ENCODE measurements at places on chromosomes 13 and 19.
A peak's percentile ranks its signal among the peaks of the same experiment; 100 is the strongest.

DNA sequence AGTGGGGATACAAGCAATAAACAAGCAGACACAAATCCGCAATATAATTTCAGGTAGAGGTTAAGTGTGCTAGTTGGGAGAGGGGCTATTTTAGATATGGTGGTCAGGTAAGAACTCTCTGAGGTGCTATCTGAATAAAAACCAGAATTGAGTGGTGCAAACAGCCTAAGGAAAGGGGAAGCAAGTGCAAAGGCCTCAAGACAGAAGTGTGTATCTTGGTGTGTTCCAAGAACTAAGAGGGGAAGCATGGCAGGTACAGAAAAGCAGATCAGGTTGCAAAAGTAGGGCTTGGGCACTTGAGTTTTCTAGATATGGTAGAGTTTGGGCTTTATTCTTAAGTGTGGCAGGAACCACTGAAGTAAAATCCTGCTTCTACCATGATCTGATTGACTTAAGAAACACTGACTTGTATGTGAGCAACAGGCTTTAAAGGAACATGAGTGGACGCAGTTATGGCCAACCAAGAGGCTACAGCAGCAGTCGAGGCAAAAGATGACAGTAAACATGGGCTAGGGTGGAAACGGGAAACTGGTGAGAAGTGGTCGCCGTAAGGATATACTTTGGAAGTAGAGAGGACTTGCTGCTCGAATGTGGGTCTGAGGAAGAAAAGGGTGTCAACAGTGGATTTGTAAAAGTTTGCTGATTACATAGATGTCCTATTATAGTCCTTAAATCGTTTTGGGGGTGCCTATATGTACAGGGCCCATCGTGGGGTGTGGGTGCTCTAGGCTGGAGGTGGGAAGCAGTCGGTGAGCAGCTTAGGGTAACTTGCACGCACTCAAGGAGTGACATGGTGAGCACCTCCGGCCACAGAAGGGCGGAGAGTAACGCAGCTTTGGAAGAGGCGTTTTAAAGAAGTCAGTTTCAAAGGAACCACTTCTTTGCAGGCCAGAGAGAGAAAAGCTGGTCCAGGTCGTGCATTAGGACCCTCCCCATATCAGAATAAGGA is 677 bp downstream of the TGDS start:
- DNase-seq = no peak

GRCh38 chr13:21696865-21697448 is 26.1 kb downstream of the FGF9 start:
- no peak for DNase-seq

DNA sequence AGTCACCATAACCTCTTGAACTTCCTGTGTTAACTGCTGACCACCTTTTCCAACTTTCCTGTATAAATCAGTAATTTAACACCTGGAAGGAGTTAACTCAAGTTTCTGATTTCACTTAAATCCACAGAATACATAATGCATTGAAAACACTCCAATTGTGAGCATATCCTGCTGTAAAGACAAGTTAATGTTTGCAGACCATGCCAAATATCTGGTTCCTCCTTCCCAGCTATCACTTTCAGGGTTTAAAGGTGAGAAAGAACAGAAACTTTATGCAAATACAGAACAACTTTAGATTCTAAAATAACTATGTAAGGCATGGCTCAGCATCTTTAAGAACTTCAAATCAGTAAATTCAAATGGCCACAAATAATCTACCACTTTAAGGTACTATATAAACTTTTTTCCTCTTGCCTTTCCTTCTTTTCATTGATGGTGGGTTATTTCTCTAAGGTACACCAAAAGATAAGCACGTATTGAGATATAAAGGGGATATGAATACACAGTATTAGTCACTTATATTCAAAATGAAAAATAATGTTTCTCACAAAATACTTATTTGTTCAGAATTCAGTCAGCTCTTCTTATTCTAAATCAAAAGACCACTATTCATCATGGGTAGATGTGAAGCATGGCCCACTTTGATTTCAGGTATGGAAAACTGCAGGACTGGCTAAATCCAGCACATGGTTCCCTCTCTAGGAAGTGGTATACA is 6.6 kb upstream of the TPTE2 start:
- DNase-seq = no peak

GRCh38 chr19:12953799-12954611 is 3.0 kb downstream of the GADD45GIP1 start:
- no peak for DNase-seq

DNA sequence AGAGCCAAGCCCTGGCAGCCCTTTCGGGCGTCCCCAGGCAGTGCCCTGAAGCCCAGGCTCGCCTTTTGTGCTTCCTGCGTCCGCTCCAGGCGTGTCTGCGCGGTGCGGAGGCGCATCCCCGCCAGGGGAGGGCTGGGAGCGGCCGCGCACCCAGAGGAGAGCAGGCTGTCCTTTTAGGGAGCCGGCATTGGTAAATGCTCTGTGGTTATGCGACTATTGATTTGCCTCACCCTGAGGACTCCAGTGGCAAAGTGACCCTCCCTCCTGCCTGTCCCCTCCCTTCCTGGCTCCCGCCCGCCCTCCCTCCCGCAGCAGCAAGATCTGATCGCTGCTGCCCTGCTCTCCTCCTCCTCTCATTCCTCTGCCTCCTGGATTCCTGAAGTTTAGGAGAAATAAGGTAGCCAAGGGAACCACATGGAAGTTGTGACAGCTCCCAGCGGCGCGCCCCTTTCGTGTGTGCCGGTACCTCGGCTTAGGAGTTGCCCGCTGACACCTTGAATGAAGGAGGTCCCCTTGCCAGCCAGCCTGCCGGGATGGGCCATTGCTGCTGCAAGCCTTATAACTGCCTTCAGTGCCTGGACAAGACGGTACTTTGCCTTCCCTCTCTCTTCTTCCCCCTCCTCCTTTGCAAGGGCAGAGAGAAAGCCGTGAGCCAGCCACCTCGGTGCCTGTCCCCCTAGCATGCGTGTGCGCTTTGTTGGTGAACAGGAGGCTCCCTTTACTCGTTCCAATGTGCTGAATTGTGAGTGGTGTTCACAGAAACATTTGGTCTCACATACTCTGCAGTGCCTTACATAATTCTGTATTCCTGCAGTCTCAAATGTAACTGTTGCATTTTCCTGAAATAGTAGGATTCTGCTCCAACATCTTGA is 166.9 kb downstream of the SLC7A1 start:
- DNase-seq = peak; percentile 63

- DNase-seq = no peak
These were observed 11.6 kb downstream of the NOVA2 start for GRCh38 chr19:45962021-45962420.

GRCh38 chr13:43387880-43388279 is 364.5 kb downstream of the DNAJC15 start:
- DNase-seq = no peak

DNA sequence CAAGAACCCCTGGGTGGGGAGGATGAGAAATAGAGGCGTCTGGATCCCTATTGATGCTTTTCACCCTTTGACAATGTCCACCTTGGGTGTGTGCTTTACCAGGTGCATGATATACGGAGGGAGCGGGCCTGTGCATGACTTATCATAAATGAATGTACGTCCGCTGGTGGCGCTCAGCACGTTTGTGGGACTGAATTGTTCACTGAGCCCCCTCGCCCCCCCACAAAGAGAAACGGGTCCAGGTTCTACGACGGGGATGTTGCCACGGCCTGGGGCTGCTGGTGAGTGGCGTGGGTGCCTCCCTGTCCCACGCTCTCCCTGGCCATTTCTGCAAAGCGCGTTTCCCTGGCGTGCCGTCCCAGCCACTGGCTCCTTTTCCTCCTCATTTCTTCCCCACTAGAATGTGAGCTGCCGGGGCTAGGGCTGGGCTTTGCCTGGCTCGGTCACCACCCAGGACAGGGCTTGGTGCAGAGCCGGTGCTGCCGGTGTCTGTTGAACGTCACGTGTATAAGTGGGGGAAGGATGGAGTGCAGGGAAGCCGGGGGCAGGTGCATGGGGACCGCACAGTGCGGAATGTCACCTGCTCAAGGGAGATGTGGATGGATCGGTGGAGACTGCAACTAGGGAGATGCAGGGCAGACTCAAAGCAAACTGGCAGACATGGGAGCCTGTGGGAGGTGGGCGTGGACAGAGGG is 21.6 kb downstream of the LRRC4B start:
- DNase-seq = no peak

DNA sequence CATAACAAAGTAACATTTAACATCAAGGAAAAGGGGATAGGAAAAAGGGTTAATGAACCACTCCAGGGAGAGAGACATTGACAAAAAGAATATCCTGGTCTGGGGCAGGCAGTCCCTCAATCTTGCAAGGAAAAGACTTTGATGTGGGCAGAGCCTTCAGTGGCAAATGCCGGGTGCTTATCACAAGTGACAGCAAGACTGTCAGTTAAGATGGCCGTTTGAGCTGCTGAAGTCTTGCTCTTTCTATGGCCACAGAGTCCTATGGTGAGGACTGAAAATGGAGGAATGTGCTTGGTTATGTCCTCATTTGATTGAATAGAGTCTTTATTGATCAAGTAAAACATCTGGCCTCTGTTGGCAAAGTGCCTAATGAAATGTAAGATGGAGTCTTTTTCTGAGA is 112.1 kb downstream of the B3GLCT start:
- no peak for DNase-seq

DNA sequence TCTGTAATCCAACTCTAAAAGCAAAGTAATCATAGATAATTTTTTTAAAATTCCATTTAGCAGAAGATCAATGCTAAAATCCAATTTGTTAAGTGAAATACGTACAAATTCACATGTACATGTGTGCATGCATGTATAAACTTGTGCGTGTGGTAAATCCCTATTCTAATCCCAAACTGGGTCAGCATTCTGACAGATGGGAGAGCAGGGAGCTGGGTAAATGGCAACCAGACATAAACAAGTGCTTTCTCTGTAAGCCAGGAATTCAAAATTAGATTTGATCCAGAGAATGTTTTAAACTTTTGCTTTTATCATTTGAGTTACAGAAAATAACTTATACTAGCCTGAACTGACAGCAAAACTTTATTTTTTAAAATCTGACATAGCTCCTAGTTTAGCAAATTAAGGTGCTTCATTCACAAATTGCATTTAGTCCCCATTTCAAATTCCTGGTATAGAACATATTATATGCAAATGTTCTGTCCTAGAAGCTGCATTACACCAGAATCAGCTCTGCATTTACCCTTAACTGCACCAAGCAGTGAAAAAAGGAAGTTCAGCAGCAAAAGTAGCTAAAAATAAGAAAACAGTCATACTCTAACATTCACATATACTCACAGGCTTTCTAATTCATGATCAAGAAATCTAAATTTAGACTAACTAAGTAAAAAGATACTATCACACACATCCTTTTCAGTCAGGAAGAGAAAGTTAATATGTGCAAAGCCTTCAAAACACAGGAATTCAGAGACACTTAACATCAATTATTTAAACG is 32.6 kb downstream of the UBL3 start:
- no peak for DNase-seq

GRCh38 chr13:43698758-43699157 is 88.0 kb downstream of the ENOX1 start:
- DNase-seq = no peak

GRCh38 chr13:43785650-43786471 is 911 bp downstream of the ENOX1 start:
- peak; percentile 81 for DNase-seq

DNA sequence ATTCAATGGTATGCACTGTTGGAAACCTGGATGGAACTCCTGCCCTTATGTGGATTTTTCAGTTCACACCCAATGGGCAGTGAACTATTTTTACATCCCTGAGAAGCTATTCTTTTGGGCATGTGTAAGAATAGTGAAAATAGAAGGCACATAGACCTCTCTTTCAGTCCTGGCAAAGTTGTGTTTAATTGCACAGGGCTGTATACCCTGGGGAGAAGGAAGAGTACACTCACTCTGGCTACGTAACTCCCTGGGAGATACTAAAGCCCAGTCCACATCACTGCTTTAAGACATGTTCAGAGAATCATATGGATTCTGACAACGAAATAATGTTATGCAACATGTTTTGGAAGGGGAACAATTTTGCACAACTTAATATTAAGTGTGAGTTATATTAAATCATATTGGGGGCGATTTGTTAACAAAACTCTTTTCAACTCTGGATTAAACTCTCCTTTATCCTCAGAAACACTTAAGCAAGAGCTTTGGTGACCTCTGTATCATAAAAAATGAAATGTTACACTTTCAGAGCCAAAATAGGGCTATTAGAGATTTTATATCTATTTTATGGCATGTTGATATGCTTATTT is 166.1 kb downstream of the DCT start:
- no peak for DNase-seq

DNA sequence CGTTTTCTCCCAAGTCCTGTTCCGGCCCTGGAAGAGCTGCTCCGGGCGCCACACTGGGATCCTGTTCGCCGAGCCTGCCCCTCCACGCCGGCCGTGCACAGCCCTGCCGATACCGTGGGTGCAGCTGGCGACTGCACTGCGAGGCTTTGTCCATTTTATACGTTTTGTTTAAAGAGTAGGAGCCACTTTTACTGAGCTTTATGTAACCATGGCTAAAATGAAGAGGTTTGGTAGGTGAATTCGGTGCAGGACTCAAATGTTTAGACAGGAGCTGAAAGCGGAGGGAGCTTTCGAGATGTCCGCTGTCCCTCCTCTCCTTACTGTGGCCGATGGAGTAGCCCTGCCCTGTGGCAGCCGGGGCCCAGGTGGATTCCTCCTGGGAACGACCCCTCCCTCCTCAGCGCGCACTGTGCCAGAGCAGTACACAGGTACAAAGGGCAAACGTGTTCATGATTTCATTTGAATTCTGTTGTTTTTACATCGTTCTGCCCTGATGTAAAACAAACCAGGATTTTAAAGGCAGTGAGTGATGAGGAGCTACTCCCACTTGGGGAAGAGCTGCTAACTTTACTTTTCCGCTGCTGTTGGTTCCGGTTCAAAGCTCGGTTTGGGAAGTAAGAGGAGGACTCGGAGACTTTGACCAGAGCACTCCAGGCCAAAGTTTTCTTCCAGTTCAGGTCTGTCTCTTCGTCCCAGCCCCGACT is 1.7 kb downstream of the COL4A2 start:
- DNase-seq = no peak

DNA sequence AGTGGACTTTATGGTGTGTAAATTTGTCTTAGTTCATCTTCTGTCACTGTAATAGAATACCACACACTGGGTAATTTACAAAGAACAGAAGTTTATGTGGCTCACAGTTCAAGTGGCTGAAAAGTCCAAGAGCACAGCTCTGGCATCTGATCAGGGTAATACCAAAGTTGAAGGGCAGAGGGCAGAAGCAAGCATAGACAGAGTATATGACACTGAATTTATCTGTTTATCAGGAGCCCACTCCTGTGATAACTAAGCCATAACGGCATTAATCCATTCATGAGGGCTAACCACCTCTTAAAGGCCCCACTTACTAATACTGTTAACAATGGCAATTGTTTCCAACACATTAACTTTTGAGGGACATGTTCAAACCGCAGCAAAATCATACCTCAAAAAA is 4.0 kb upstream of the RFXAP start:
- DNase-seq = no peak

- DNase-seq = no peak
These were observed 15.3 kb upstream of the RANBP3 start for GRCh38 chr19:5993201-5993600.

- DNase-seq = no peak
These were observed 260.9 kb downstream of the MTUS2 start for GRCh38 chr13:29081036-29081435.

- DNase-seq = peak; percentile 55
These were observed 567.5 kb downstream of the MYO16 start for GRCh38 chr13:109196948-109197347.

GRCh38 chr19:12868540-12869112 is 12.6 kb downstream of the DNASE2 start:
- DNase-seq = no peak

GRCh38 chr19:39826311-39826945 is 7.5 kb downstream of the DYRK1B start:
- no peak for DNase-seq
